Pancreas (tissue), 10 donors: ENCODE measurements at places on chromosomes 2 and 18. TPM values are rescaled to one million over a fixed set of nuclear protein-coding genes. Genes with fewer than 3 reads are reported as not detected.

The LYG2 gene
- total RNA-seq: not detected

The RAB11FIP5 gene
- total RNA-seq: 17.2 TPM

The PKDCC gene
- 10.1 TPM for total RNA-seq

The GALNT13 gene
- total RNA-seq: 0.28 TPM

The DES gene
- total RNA-seq: 0.75 TPM

The IKZF2 gene
- total RNA-seq: 3.0 TPM

The SERPINB13 gene
- not detected for total RNA-seq

The TMEM150A gene
- total RNA-seq: 20.8 TPM

The TSPYL6 gene
- total RNA-seq: not detected

The PAX3 gene
- total RNA-seq: not detected

The RNF144A gene
- total RNA-seq: 21.3 TPM

The IHH gene
- total RNA-seq: not detected

The TWIST2 gene
- 1.9 TPM for total RNA-seq

The ZNF385B gene
- total RNA-seq: 0.22 TPM

The RAD51AP2 gene
- 0.06 TPM for total RNA-seq

The LHCGR gene
- not detected for total RNA-seq

The ZSWIM2 gene
- total RNA-seq: not detected

The C2orf78 gene
- not detected for total RNA-seq

The UGT1A5 gene
- total RNA-seq: not detected

The CDK15 gene
- not detected for total RNA-seq

The PAIP2B gene
- total RNA-seq: 30.4 TPM

The ZBTB14 gene
- total RNA-seq: 6.4 TPM

The TTN gene
- total RNA-seq: 13.8 TPM

The BIN1 gene
- total RNA-seq: 21.3 TPM

The DSC1 gene
- not detected for total RNA-seq

The IL1R2 gene
- 2.2 TPM for total RNA-seq

The CCDC74A gene
- total RNA-seq: 3.6 TPM
